ENCODE measurements at places on chromosomes 12 and 14.
A peak's percentile ranks its signal among the peaks of the same experiment; 100 is the strongest.

- DNase-seq, result peak; percentile 50
These were observed 13.2 kb upstream of the C1S start for GRCh38 chr12:7047306-7047705.

- DNase-seq, result peak; percentile 0
These were observed 50.9 kb upstream of the PKP2 start for GRCh38 chr12:32947206-32948067.

GRCh38 chr14:55604488-55604887, 24.5 kb downstream of the KTN1 start:
- DNase-seq, result no peak

DNA sequence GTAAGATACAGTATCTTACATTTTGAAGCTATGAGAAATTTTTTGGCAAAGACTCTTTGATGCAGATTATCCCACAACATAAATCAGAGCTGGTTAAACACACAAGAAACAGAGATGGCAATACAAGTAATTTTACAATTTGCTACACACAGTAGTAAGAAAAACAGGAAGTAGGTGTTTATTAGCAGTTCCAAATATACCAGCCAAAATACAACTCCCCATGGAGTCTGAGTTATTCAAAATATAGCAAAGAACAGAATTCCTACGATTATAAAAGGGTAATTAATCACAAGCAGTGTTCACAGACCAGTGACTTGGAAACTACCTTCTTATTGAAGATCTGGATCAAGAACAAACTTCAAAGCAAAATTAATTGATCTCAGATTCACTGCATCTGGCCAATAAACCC, 83.9 kb downstream of the BMP4 start:
- no peak for DNase-seq

DNA sequence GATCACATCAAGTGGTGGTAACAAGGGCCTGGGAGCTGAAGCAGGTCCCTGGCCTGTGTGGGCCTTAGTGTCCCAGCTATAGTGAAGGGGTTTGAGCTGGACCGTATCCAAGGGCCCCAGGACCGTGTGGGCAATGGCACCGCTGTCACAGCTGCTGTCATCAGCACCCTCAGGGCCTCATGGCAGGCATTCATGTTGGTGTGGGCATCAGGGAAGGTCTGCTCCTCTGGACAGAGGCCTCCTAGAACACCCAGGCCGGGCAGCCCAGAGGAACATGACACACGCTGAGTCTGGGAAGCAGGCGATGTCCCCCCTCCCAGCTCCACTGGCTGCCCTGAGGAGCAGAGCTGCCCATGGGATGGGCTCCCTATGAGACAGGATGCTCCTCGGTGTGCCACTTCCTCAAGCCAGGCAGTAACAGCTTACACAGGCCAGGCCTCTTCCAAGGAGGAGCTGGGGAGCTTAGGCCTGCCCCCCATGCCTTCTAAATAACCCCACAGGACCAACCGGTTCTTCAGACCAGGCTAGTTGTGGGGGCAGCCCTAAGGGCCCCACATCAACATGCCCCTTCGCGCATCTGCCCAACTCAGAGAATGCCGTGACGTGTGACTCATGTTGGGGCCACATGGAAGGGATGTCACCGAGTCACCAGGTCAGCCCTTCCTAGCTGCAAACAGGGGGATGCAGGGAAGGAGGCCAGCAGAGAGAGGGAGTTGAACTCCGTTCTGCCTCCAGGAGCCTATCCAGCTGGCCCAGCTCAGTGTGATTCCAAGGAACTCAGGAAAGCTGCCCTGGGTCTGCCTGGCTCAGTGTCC, 80.4 kb downstream of the PITPNM2 start:
- no peak for DNase-seq

DNA sequence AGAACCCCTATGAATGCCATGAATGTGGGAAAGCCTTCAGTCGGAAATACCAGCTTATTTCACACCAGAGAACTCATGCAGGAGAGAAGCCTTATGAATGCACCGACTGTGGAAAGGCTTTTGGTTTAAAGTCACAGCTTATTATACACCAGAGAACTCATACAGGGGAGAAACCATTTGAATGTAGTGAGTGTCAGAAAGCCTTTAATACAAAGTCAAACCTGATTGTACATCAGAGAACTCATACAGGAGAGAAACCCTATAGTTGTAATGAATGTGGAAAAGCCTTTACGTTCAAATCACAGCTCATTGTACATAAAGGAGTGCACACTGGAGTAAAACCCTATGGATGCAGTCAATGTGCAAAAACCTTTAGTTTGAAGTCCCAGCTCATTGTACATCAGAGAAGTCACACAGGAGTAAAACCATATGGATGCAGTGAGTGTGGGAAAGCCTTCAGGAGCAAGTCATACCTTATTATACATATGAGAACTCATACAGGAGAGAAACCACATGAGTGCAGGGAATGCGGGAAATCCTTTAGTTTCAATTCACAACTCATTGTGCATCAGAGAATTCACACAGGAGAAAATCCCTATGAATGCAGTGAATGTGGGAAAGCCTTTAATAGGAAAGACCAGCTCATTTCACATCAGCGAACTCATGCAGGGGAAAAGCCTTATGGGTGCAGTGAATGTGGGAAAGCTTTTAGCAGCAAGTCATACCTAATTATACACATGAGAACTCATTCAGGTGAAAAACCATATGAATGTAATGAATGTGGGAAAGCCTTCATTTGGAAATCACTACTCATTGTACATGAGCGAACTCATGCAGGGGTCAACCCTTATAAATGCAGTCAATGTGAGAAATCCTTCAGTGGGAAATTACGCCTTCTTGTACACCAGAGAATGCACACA, 22.3 kb downstream of the ZNF268 start:
- DNase-seq, result no peak

DNA sequence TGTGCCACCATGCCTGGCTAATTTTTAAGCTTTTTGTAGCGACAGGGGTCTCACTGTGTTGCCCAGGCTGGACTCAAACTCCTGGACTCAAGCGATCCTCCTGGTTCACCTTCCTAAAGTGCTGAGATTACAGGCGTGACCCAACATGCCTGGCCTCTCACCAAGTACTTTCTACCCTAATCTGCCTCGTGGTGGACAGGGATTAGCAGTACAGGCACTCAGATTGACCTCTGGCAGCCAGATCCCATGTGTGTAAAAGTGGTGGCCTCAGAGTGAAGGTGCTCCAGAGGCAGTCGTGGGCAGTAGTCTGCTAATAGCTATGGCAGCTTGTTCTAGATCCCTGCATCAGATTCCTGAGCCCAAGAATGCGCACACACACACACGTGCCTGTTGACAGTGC, 30.9 kb downstream of the MTHFD1 start:
- DNase-seq, result no peak

GRCh38 chr14:57291692-57292647, 23.2 kb downstream of the AP5M1 start:
- no peak for DNase-seq

DNA sequence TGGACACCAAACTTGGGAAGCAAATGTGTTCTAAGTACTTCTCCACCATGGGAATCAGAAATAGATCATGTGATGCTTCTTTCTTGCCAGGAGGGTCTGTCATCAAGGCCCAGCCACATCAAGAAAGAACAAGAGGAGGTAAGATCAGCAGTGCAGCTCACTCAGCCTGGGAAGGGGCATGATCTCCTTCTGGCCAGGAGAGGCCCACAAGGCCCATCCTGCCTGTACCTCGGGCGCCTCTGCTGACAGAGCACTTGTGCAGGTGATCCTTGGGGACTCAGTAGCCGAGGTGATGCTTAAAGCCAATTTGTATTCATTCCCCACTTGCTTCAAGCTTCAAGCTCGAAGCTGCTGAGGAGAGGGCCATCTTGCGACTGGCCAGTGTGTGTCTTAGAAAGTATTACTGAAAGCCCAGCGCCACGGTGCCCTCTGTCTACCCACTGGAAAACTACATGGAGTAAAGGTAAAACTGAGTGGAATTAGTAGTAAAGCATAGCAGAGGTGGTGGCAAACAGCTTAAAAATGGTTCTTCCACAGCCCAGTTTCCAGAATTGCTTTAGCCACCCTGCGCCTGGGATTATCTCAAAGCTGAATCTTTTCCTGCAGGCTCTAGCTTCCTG, 26.2 kb downstream of the RTRAF start:
- no peak for DNase-seq

DNA sequence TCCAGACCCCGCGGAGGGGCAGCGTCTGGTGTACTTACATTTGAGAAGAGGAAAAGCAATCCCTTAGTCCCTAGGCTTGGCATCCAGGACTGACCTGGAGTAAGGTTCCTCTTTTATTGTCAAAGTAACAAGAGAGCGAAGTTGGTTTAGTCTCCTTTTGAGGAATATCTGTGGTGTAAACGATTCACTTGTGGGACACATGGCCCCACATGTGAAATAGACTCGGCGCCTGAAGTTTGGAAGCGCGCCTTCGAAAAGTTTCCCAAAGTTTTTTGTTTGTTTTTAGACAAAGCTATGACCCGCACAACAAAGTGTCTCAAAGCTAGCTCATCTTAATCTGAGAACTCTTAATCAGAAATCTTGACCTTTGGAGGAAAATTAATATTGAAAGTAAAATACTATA, 744 bp downstream of the STYX start:
- peak; percentile 31 for DNase-seq

- no peak for DNase-seq
These were observed 27.5 kb upstream of the RMST start for GRCh38 chr12:97435153-97435552.

DNA sequence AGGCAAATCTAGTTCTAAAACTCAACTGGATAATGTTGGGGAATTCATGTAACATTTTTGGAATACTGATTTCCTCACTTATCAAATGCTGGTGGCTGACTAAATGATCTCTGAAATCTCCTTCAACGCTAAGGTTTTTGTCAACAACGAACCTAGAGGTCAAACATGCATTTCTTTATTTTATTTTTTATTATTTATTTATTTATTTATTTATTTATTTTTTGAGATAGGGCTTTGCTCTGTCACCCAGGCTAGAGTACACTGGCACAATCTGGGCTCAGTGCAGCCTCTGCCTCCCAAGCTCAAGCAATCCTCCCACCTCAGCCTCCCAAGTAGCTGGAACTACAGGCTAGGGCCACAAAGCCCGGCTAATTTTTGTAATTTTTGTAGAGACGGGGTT, 64.5 kb downstream of the DUSP16 start:
- no peak for DNase-seq

DNA sequence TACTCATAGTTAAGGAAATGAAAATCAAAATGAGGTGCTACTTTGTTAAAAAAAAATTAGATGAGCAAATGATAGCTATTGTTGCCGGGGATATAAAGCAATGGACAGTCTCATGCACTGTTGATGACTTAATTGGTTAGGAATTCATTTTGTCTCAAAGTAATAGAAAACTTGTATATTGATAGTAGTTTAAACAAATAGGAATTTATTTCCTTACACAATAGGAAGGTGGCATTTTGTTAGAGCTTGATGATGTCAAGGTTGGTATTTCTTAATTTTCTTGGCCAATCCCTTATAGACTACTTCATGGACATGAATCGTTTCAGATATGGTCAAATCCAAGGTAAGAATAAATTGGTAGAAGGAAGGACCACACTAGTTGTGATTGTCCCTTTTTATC, 7.8 kb downstream of the PRPF39 start:
- no peak for DNase-seq

- DNase-seq, result peak; percentile 53
These were observed 7.0 kb downstream of the AQP6 start for GRCh38 chr12:49979791-49980190.

DNA sequence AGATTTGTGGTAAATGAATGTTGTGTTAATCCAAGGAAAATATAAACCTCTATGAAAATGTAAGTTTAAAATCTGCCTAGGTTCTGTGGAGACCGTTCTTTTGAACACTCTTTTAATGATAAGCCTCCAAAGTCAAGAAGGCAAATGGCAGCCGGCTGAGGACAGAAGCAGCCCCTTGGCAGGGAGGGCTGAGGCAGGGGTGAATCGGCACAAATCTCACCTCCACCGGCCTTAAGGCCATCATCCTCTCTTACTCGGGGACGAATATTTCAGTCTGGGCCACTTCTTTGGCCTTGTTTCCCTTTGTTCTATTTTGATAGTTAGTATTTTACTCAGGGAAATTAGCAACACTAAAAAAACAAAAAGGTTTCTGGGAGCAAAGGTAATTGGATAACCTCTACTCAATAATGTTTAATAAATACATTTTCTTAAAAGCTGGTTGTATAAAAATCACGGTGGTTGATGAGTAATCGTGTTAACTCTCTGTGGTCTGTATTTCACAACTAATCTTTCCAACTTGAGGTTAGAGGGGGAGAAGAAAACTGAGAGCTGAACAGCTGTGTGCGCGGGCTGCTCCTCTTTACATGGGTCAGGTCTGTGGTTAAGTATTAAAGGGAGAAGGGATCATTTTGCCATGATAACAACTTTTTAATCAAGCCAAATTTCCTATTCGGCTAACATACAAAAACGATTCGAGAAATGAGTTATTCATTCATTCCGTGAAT, 18.6 kb downstream of the LGMN start:
- DNase-seq, result peak; percentile 90

DNA sequence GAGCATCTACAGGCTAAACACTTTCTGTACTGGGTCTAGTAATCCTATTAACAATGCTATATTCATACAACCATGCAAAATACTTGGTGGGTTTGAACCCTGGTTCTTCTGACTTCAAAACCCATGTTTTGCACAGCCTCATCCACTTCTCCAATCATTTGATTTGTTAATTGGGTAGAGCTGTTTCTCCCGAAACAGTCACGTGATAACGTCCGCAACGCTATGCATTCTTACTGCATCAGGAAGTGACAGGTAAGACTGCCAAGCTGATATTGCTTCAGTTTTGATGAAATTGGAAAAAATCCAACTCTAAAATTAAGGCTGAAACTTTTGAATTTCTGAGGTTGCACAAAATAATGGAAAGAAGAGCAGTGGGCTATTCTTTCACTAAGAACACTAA, 30.4 kb upstream of the RNU6-7 start:
- no peak for DNase-seq

DNA sequence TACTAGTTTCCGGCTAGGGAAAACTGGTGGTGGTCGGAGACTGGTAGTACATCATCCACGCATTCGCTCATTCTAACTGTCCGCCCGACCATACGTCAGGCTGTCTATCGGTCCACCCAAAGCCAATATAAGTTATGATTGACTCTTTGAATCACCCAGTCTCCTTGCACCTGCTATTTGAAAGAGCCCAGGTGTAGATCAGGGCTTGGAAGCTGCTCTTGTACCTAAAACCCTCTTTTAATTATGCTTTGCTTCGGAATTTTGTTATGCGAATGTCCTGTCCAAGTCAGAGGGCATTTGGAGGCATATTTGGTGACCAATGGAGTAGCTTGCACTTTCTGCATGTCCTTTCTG, 5.7 kb upstream of the NKX2-1 start:
- DNase-seq, result no peak

- no peak for DNase-seq
These were observed 20.6 kb downstream of the SBNO1 start for GRCh38 chr12:123344086-123344485.
